ENCODE measurements at places on chromosomes 7 and 10.

GRCh38 chr7:142864980-142865747 is 10.3 kb downstream of the EPHB6 start:
- DNase-seq = peak; percentile 43

DNA sequence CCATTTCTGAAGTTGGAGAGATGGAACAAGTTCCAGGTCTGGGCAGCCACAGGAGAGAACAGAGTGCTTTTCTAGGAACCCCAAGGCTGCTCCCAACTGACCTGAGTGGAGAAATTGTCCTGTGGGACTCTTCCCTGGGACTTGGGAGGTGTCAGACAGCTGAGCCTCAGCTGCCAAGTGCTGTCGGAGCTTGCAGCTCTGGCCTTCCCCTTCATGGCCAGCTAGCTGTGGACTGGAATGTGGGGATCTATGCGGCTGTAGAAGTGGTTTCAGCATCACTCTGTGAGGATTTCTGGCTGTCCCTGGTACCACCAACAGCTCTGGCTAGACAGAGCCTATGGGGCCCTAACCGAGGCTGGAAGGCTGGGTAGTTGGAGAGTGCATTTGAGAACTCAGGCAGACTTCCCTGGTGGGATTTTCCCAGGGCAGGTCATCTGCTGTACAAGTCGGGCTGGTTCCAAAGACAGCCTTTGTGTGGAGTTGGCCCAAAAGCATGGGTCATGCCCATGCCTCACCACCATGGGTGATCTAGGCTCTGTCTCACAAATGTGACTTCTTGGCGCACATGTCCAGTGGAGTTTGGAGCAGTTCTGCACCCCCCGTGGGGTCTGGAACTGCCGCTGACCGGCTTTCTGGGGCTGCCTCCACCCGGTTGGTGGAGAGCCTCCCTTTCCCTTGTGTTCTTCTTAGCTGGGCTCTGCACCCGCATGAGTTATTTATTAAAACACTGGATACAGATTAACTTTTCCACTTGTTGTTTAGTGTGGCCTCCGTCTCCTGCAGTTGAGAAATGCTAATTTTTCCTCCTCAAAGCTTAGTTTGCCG is 10.9 kb downstream of the SUFU start:
- DNase-seq = no peak

- no peak for DNase-seq
Observed at GRCh38 chr7:30612658-30613265, 18.1 kb downstream of the GARS1 start.

DNA sequence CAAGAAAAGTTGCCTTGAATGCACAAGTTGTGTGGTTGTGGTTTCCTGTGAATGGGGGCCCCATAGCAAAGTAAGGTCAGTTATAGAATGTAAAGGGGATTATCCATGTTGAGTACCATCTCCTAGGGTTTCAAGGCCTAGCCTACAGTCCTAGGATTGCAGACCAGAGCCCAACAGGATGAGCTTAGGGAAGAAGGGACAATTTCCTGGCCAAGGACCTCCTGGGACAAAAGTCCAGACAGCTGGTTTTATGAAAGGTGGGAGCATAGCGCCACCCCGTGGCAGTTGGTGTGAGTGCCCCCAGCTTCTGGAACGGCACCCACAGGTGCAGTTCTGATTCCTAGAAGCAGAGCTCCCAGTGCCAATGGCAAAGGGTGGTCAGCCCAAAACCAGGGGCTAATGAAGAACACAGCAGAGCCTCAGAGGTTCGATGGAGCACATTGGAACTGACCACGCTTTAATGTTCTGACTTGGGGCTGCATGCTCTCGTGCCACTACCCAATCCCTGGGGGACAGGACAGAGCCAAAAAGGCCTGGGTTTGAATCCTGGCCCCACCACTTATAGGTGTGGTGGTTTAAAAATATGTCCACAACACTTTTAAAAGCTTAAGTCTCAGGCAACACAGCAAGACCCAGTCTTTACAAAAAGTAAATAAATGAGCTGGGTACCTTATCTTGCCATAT is 25.8 kb upstream of the TMEM120A start:
- DNase-seq = peak; percentile 87

- DNase-seq = no peak
Observed at GRCh38 chr10:106652279-106652678, 512.2 kb downstream of the SORCS1 start.

- no peak for DNase-seq
Observed at GRCh38 chr7:47556511-47557180, 25.3 kb downstream of the TNS3 start.

DNA sequence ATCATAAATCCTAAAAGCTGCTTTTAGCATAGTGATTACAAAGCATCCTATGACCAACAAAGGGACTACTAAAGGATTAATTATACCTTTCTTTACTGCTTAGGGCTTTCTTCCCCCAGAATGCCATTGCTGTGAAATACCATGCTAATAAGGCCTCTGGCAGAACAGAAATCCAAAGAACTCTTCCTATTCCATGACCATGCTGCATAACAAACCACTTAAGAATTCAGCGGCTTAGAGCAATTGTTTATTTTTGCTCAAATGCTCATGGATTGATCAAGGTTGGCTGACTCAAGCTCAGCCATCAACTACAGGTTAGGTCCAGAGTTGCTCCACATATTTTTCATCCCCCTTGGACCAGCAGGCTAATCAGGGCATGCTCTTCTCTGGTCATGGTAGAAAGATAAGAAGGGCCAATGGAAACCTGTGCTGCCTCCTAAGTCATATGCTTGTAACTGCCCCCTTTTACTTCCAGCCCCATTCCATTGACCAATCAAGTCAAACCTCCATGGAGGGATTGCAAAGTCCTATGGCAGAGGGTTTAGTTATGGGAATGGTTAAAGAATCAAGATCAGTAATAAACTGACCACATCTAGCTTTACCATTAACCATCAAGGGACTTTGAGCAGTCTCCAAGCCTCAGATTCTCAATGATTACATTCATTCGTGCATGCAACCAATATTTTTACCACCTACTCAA is 244.4 kb upstream of the FZD1 start:
- DNase-seq = no peak

DNA sequence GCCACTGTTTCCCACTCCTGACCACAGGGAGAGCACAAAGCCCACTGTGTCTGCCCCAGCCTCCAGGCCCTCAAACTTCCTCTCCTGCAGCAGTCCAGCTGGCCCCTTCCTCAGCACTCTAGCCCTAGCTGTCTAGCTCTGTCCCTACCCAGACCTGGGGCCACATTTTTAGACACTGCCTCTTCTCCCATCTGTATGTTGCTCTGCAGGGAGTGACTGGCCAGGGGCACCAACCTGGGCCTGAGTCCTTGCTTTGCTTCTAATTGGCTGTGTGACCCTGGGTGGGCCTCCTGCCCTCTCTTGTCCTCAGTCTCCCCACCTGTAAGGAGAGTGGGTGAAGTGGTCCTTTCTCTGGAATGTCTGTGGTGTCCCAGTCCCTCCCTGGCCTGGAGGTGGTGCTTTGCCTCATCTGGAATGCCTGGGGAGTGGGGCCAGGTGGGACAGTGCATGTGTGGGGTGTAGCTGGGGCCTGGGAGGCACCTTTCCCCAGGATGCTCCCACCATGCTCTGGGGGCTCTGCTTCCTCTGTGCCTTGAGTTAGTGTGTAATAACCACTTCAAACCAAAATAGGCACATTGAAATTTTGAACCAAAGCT is 25.1 kb downstream of the AQP1 start:
- peak; percentile 16 for DNase-seq

DNA sequence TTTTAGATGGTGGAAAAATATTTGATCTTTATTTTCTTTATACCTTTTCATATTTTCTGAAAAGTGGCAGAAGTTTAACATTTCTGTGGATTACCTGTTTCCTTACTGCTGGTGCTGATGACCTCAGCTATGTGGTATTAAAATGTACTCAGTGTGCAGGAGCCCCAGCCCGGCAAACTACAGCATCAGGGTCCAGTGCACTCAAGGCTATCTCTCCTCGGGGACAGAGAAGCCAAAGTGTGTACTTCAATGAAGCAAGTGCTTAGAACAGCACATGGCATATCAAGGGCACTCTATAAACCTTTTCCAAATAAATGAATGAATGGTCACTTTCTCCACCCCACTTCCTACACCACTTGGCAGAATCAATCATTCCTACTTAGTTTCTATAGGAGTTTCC is 111.8 kb downstream of the HIP1 start:
- DNase-seq = no peak

DNA sequence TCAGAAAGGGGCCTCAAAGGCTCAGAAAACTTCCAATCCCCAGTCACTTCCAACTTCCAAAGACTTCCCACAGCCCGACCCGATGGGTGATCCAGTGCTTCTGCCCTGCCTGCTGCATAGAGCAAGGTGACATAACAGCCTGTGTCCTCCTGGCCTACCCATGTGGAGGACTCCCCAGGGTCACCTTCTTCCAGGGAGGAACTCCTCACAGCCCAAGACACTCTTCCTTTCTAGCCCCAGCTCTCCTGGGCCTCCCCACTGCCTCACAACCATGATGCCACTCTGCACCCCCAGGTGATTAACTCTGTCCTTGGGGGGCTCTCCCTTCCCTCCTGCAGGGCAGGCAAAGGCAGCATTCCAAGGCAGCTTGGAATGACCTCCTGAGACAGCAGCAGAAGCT is 158.4 kb upstream of the PDE1C start:
- DNase-seq = no peak

DNA sequence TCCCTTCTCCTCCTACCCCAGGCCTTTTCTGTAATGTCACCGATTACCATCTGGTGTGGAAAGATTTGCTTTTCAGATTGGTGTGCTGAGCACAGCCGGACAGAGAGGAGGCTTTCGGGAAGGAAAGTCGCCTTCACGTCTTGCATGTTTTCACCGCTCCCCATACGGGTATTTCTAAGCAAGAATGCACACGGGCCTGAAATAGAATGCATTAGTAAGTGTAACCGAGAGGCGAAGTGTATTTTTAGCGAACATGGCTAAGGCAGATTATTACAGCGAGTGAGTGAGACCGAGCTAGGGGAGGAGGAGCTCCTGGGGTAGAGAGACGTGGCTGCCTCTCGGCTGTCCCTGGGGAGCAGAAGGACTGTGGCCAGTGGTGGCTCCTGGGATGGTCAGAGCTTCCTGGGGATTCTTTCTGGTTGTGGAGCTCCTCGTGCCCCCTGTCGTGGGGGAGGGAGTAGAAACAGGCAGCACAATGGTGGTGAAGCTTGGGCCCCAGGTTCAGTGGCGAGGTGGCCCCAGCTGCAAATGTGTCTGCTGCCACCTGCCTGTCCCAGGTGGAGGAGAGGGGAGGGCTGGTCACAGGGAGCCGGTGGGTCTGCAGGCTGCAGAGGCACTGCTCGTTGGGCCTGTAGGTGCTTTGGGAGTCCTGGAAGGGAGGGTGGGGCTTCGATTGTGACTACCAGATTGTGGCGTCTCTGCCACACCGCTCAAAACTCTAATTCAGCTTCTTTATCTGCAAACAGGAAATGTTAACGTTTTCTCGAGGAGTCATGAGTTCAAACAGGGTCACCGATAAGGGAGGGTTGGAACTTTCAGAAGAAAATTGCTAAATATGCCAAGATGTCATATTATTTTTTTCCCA is 135.8 kb downstream of the CAMK1D start:
- DNase-seq = peak; percentile 75

DNA sequence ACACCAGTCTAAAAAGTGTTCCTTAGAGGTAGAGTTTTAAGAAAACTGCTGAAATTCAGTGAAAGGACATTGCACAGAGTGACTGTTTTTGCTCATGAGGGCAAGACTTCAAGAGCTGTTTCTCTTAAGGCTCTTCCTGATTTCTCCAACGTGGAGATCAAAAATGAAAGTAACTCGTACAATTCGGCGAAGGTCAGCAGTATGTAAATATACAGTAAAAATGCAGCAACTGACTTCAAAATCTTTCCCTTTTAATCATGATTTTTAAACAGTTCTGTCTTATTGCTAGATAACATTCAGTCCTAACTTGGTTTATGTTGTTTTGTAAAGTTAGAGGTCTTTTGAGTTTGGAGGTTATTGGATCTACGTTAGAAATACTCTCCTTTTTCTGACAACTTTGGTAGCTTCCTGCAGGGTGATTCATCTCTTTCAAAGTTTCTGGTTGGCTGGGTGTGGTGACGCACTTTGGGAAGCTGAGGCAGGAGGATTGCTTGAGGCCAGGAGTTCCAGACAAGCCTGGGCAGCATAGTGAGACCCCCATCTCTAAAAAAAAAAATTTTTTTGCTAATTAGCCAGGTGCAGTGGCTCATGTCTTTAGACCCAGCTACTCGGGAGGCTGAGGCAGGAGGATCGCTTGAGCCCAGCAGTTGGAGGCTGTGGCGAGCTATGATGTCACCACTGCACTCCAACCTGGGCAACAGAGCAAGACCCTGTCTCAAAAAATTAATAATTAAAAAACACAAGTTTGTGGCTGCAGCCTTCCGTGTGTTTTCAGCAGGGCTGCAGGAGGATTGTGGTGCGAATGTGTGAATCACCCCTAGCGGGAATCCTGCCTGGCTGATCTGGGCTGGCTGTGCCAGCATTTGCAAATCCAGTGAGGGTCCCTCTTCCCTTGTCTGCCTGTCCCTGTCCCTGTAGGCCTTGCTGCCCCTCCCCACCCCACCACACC is 29.2 kb upstream of the AP5Z1 start:
- no peak for DNase-seq
